Renal cortical epithelial cell (primary cell): ENCODE measurements at places on chromosomes 12 and 14. TPM values are rescaled to one million over a fixed set of nuclear protein-coding genes. Genes with fewer than 3 reads are reported as not detected.

DNA sequence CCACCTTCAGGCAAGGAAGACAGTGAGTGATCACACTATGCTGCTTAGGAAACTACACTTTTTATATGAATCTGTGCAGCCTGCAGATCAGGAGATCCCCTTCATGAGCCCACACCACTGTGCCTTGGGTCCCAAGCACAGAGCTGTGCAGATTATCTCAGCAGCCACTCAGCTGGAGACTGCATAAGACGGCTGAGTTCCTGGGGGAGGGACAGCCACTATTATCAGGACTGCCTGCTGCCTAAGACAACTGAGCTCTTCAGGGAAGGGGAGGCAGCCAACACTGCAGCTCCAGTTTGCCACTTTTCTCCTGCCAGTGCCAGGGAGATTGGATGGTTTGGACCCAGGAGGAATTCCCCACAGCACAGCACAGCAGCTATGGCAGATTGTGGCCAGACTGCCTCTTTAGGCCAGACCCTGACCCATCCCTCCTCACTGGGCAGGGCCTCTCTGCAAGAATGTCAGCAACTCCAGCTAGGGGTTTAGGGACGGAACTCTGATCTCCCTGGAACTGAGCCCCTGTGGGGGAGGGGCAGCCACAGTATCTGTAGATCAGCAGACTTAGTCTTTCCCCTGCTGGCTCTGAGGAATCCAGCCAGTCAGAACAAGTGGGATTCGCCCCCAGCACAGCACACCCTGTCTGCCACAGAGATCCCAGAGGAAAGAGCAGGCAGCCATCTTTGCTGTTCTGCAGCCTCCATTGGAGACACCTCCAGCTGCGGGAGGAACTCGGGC, 141.3 kb downstream of the KLHL28 start:
- DNase-seq, result no peak

- DNase-seq, result no peak
Observed at GRCh38 chr12:38409511-38409910, 92.9 kb downstream of the ALG10B start.

GRCh38 chr12:122368361-122369073, 54.0 kb downstream of the CLIP1 start:
- peak; percentile 64 for DNase-seq

DNA sequence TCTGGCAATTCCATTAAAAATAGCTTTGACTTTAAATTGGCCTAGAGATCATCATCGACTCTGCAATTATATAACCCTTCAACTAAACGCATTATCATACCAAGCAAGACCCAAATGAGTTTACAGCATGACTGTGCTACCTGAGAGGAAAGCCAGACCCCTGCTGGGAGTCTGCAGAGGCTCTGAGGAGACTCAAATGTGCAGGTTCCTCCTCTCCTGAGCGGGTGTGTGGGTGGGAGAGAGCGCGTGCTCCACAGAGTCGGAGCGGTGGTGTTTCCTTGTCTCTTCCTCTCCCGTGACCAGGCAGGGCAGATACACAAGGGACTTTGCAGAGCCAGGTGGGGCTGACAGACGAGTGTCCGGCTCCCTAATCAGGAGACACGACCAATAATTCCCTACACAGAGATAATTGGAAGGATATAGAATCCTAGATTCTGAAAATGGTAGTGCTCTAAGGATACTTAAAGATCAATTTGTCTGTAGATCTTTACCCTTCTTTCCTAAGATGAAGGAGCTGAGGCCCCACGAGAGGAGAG, 74.1 kb downstream of the SLC8A3 start:
- DNase-seq, result no peak

GRCh38 chr12:111150360-111150759, 218.5 kb downstream of the PHETA1 start:
- DNase-seq, result no peak

The KLRC1 gene
- total RNA-seq, result 0.05 and 0.35 TPM in 2 replicates

DNA sequence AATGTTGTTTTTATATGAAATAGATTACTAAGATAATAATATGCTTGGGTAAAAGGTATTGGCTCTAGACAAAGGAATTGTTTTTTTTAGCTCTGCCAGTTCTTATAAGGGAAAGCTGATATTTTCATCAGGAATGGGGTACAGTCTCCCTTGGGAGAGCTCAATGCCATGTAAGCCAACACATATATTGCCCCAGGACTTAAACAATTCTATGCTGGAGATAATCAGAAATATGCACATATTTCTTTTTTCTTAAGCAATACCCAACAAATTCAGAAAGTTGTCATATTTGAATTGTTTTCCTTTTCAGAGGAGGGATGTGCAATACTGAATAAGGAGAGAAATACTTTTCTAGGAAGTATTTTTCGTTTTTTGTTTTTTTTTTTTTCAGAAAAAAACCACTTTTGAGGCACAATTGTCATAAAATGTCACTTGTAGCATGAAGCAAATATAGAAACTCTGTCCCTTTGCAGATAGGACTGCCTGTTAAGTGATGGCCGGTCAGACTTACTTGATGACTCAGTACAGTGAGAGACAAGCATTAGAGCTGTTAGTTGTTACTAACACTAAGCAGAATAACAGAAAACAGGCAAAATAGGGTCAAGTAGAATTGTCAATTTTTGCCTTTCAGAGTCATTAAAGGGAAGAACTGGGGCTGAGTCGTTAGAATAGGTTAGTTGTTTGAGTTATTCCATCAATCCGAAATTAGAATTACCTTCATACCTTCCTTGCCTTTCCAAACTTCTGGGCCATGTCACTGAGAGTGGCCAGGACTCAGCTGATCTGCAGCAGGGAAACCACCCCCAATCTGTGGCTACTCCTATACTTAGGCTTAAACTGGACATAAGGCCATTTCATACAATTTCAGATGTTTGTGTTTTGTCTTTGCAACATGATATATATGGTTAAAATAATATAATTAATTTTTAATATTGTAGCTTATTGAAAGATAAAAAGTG, 168.1 kb downstream of the SLC38A4 start:
- peak; percentile 47 for DNase-seq

The GPX2 gene
- total RNA-seq, result not detected in 2 replicates

GRCh38 chr12:94222351-94223084, 74.1 kb downstream of the PLXNC1 start:
- no peak for DNase-seq

DNA sequence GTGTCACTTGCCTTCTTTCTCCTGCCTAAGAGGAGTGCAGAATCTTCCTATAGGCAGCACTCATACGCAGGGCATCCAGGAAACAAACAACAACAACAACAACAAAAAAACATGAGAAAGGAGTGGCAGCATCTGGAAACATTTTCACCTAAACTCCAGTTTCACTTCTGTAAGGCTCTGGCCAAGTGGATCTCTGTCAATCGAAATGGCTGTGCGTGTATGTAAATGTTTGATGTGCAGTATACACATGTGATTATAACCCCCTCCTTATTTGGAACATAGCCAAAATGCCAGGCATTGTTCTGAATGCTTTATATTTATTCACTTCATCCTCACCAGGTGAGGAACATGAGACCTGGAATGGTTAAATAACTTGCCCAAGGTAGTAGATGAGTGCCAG, 76.8 kb downstream of the COX16 start:
- DNase-seq, result no peak

DNA sequence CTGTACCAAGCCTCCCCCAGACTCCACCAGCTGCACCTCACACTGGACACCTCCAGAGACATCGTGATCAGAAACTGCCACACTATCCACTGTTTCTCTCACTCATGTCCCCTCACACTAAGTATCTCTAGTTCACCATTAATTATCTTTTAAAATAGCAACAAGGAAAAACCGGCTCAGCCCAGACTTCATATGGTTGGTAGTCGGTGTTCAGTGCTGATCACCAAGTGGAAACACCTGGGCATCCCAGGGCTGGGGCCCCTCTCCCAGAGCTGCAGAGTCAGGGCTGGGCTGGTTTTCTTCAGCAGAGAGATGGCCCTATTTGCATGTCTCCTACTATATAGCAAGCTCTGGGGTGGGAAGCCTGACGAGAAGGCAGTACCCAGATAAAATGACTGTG, 1140.0 kb downstream of the TMEM121 start:
- DNase-seq, result no peak

DNA sequence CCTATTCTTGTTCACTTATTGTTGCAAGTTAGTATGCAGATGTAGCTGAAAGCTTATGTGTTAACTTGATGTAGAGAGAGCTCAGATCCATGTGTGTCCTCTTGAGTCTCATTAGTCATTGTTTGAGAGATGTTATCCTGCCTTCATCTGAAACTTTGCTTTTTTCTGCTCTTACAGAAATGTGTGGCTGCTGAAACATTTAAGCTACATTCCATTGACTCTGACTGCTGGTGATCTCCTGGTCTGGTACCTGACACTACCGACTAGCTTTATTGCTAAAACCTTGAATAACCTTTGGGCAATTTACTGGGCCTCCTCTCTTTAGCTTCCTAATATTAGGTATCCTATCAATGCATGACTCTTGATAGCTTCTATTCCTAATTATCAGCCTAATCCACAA, 705.6 kb upstream of the FOXG1 start:
- DNase-seq, result no peak
